ENCODE measurements at places on chromosomes 7 and 10.

- no peak for DNase-seq
These were observed 215.0 kb downstream of the TNS3 start for GRCh38 chr7:47366960-47367359.

DNA sequence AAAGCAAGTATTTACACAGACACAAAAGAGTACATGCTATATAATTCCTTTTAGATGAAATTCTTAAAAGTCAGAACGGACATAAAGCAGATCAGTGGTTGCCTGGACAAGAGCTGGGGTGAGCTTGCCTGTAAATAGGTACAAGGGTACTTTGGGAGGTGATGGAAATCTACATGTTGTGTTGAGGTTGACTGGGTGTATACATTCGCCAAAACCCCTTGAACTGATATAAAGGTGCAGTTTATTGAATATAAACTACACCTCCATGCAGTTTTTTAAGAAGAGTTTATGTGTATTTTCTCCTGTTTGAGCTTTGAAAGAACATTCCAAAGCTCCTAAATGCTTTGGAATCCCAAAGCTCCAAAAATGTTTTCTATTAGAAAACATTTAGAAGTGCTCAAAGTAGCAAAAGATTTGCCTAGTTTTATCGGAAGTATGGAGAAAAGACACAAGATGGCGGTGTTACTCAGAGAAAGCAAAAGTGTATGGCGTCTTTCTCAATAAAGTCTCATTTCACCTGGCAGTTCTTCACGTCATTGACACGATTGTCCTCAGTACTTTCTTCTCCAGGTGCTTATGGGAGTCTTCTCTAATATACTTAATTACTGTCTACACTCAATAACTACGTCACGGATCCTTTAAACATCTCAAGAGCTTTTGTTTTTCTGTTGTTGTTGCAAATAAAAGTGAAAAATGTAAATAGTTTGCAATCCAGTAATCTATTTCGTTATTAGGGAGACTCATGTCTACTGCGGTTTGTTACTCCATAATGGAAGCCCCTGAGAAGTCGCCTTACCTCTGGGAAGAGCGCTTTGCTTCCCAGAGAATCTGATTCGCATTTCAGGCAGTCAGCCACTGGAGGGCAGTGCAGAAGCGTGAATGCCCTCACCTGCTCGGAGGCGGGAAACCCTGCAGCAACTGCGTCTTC, 14.7 kb upstream of the SEC61G start:
- DNase-seq, result peak; percentile 74

GRCh38 chr7:91630581-91631380, 249.7 kb downstream of the MTERF1 start:
- DNase-seq, result no peak

DNA sequence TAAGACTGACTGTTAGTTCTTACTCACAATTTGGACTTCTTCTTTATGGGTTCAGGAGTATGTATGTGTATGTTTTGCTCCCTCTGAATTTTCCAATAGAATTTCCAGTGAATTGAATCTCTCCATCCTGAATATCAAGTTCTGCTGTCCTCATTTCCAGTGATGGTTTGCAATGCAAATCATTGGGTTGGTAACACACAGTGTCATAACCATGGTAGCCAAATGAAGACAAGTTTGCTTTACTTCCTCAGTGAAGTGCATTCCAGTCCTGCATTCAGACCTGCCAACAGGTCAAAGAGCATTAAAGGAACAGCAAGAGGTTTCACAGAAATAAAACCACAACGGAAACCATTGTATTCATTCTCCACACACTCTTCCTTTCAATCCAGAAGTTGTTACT, 15.2 kb downstream of the ITPRID1 start:
- no peak for DNase-seq

DNA sequence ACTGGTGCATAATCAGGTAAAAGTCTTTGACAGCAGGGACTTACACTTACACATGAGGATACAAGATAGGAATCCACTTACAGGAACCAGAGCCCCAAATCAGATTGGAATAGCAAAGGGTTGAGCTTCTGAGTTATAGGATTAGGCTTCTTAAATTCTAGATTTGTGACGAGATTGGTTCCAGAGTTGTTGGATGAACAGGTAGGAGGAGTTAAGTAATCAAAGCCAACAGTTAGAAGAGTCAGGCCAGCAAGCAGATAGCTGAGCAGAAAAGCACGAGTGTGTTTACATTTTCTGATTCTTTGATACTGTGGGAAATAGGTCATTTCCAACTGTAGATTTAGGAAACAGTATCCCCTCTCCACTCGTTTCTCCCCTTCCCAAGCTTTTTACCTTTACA, 167.0 kb downstream of the MDFIC start:
- DNase-seq, result no peak

GRCh38 chr10:69338133-69338456, 59.8 kb downstream of the HK1 start:
- DNase-seq, result no peak

DNA sequence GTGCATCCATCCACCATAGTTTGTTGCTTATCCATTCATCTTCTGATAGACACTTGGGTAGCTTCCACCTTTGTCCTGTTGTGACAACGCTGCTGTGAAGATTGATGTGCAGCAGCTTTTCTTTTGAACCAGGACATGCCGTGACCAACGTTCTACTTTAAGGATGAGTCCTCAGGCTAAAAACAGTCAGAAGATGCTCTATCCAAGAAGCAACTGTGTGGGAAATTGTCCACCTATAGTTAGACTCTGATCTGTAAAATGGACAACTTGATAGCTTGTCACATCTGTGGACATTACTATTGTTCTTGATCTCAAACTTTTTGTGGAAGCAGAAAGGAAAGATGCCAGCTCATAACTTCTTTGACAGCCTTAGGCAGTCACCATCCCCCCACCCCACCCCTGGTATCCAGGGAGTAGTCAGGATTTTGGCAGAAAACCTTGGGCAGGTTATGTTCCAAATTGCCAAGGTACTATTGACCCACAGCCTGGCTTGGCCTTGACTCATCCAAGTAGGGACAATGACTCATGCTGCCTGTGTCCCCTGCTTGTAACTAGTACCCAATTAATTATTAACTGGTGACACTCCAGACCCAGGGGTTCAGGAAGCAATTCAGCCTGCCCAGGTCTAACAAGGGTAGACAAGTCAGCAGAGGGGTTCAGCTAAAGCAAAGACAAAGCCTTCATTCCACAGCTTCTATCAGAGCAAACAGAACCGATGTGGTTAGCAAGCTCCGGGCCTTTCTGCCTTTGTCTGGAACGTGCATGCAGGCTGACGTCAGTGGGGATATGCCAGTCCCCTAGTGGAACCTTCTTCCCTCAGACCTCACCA, 99.6 kb upstream of the ANLN start:
- DNase-seq, result no peak

All from astrocyte of the cerebellum (primary cell).